ENCODE measurements at places on chromosomes 4 and X. TPM values are rescaled to one million over a fixed set of nuclear protein-coding genes. Genes with fewer than 3 reads are reported as not detected.

The HSFX2 gene
- total RNA-seq, result 0.76 TPM

The ANOS1 gene
- 0.33 TPM for total RNA-seq

DNA sequence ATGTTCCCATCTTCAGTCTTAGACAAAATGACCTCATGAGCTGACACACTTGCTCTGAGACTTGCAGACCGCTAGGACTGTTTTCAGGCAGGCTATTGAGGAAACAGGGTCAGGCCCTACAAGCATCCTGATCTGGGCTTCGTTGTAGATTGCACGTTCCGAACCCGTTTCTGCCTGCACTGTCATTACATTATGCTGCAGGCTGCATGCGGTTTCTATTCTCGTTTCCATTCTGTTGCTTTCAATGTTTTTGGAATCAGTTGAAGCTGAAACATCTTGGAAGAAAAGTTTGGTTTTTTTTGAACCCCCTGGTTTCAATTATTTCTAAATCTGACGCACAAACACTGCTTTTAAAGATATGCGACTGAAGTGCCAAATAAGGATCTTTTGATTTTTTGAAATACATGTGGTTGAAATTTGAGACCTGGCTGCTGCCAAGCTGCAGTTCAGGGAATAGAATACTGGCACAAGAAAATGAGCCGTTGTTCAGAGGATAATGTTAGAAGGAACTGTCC, 716.1 kb upstream of the INTU start:
- H3K4me3 ChIP-seq, result no peak overlapping the region
- H3K4me1 ChIP-seq, result no peaks in the 10 kb centered on the region
- H3K27ac ChIP-seq, result no peak overlapping the region
- DNase-seq, result no peak
- no peaks in the 10 kb centered on the region for H3K27me3 ChIP-seq
- H3K36me3 ChIP-seq, result no peaks in the 10 kb centered on the region

DNA sequence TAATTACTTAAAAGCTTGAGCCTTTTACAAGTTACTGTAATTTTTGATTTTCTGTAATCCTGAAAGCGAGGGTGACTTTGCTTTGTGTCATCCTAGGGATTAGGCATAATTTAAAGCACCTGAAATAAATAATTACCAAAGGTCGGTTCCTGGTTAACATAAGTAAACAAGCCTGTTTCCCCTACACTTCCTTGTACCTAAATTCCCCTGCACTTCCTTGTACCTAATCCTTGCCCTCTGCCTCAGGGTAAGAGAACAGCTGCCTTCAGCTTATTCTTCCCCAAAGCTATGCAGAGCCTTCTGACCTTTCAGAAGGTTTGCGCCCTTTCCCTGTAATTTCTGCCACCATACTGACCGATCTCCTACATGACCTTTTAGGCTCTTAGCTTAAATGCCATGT, 166.1 kb upstream of the PDE5A start:
- H3K4me1 ChIP-seq, result peaks cover 70% of the 10 kb centered on the region
- no peaks in the 10 kb centered on the region for H3K27me3 ChIP-seq
- peak overlapping the region; percentile 78 for H3K27ac ChIP-seq
- peak; percentile 2 for DNase-seq
- H3K4me3 ChIP-seq, result no peak overlapping the region

DNA sequence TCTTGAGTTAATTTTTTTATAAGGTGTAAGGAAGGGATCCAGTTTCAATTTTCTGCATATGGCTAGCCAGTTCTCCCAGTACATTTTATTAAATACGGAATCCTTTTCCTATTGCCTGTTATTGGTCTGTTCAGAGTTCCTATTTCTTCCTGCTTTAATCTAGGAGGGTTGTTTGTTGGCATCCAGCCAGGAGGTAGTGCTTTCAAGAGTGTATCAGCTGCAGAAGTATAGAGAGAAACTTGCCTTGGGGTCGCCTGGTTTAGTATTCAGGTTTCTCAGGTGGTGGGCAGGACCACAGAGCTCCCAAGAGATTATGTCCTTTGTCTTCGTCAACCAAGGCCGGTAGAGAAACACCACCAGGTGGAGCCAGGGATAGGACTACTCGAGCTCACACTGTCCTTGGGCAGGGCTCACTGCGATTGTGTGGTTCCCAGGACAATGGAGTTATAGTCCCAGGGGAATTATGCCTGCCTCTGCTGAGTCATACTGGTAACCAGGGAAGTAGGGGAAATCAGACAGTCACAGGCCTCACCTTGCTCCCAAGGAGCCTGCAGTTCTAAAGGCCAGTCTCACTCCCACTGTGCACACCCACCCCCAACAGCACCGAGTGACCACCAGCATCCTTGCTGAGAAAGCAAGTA, 168.1 kb downstream of the VSIG4 start:
- H3K4me3 ChIP-seq, result no peak overlapping the region
- peak; percentile 73 for DNase-seq
- H3K27me3 ChIP-seq, result no peaks in the 10 kb centered on the region
- H3K36me3 ChIP-seq, result no peaks in the 10 kb centered on the region

GRCh38 chrX:1874416-1874815, 259.6 kb downstream of the ASMT start:
- H3K4me3 ChIP-seq, result no peak overlapping the region
- H3K27ac ChIP-seq, result no peak overlapping the region
- no peaks in the 10 kb centered on the region for H3K36me3 ChIP-seq
- no peaks in the 10 kb centered on the region for H3K27me3 ChIP-seq
- H3K4me1 ChIP-seq, result no peaks in the 10 kb centered on the region
- no peak for DNase-seq

- no peak overlapping the region for H3K4me3 ChIP-seq
- no peaks in the 10 kb centered on the region for H3K27me3 ChIP-seq
- no peak overlapping the region for H3K27ac ChIP-seq
These were observed 382.6 kb upstream of the NOCT start for GRCh38 chr4:138632856-138633579.

DNA sequence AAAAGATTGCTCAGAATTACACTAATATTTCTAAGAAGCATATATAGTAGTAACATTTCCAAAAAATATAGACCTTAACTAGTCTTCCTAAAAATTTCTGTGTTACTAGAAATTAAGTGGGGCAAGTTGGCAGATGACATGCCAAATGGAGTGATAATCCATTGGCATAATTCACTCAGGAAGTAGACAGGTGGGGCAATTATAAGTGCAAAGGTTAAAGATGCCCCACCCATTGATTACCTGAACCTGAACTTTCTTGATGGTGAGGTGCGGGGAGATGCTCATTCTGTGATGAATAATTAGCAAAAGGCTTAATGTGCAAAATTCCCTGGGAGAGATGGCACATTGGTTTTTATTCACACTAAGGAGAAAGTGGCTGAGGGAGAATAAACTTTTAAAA, 145.8 kb upstream of the RASGEF1B start:
- no peaks in the 10 kb centered on the region for H3K27me3 ChIP-seq
- H3K27ac ChIP-seq, result no peak overlapping the region
- H3K36me3 ChIP-seq, result no peaks in the 10 kb centered on the region

DNA sequence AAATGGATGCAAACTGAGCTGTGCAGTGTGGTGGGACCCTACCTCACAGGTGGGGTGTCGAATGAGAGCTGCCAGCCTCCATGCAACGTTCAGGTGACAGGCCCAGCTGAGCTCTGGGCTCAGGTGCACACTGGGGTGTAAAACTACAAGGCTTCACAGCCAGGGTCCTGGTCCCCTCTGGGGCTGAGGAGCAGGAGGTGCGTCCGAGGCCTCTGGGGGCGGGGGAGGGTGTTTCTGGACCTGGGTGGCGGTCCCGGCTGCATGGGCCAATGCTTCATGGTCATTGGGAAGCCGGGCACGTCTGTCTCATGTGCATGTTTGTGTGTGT, 26.5 kb upstream of the SORCS2 start:
- no peak for DNase-seq
- H3K36me3 ChIP-seq, result no peaks in the 10 kb centered on the region
- H3K4me1 ChIP-seq, result no peaks in the 10 kb centered on the region
- peaks cover 79% of the 10 kb centered on the region for H3K27me3 ChIP-seq
- H3K4me3 ChIP-seq, result no peak overlapping the region

GRCh38 chr4:38740303-38740702, 42.5 kb downstream of the TLR10 start:
- DNase-seq, result no peak
- peaks cover 13% of the 10 kb centered on the region for H3K4me1 ChIP-seq
- H3K27ac ChIP-seq, result no peak overlapping the region
- no peaks in the 10 kb centered on the region for H3K36me3 ChIP-seq
- H3K27me3 ChIP-seq, result no peaks in the 10 kb centered on the region

GRCh38 chr4:3771164-3771809, 5.1 kb downstream of the ADRA2C start:
- peaks cover 12% of the 10 kb centered on the region for H3K27me3 ChIP-seq
- H3K4me3 ChIP-seq, result no peak overlapping the region
- no peak overlapping the region for H3K27ac ChIP-seq
- H3K4me1 ChIP-seq, result no peaks in the 10 kb centered on the region

DNA sequence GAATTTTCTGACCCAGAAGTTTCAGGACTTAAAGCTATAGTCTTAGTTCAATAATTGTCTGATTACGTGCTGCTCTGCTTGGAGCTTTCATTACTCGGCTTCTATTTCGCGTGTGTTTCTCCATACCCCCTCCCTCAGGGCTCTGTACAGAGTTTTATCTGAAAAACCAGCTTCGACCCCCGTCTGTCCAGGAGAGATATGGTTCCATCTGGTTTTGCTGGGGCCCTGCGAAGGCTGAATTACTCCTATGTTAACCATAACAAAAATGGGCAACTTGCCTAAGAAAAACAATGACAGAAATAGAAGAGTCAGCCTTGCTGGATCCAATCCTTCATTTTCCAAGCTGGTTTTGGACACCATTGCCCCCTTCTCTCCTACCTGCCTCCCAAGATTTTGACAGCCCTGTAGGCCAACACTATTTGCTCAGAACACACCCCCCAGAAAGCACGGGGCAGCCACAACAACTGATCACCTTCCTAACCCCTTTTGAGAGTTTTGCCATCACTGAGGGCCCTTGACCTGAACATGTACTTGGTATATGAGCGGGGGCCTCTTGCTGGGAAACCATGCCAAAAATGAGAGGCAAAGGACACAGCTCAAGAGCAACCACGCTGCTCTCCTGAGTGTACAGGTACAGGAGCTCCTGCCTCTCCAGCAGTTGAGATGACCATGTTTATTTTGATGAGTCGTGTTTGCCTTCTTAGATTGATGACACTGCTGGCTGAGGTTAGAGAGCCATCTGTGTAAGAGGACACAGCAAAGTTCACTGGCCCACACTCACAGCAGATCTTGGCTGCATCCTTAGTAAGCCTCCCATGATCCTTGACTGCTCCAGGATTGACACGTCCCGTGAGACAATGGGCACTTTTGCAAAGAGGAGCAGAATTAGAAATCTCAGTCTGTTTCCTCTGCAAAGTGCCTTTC, 36.2 kb upstream of the ATP6AP2 start:
- H3K27ac ChIP-seq, result no peak overlapping the region
- no peaks in the 10 kb centered on the region for H3K36me3 ChIP-seq
- H3K4me1 ChIP-seq, result no peaks in the 10 kb centered on the region
- H3K4me3 ChIP-seq, result no peak overlapping the region
- no peak for DNase-seq

DNA sequence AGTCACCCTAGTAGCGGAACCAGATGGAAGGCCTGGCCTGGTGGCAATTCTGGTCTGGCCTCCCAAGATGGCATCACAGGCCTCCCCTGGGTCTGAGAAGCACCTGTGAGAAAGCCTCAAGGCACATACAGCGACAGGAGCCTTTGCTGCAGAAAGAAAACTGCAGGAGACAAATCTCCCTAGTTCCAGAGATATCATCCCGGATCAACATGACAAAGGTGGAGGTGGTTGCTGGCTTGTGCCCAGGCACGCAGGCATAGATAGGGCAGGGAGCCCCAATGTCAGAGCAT, 93.6 kb downstream of the BCOR start:
- no peak for DNase-seq
- no peak overlapping the region for H3K27ac ChIP-seq
- H3K36me3 ChIP-seq, result no peaks in the 10 kb centered on the region

- H3K36me3 ChIP-seq, result peaks cover 14% of the 10 kb centered on the region
- H3K4me3 ChIP-seq, result no peak overlapping the region
- no peaks in the 10 kb centered on the region for H3K27me3 ChIP-seq
- no peak overlapping the region for H3K27ac ChIP-seq
- DNase-seq, result no peak
These were observed 13.1 kb upstream of the IDS start for GRCh38 chrX:149518236-149518635.

- H3K27ac ChIP-seq, result no peak overlapping the region
- H3K27me3 ChIP-seq, result peaks cover 17% of the 10 kb centered on the region
- no peaks in the 10 kb centered on the region for H3K36me3 ChIP-seq
- no peak for DNase-seq
- no peaks in the 10 kb centered on the region for H3K4me1 ChIP-seq
These were observed 29.9 kb downstream of the XG start for GRCh38 chrX:2781698-2782097.

DNA sequence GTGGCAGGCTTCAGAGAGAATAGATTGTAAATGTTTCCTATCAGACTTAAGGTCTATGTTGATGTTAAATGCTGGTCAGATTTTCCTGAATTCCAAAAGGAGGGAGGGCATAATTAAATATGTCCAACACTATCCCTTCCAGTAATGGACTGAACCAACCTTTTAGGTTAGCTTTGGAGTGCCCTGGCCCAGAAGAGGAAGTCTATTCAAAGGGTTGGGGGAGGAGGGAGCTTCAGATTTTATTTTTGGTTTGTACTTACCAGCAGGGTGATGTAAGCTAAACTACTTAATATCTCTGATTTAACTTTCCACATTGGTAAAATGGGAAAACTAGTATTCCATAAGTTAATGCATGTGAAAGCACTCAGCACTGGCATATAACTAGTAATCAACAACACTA, 91.1 kb downstream of the RBM46 start:
- no peaks in the 10 kb centered on the region for H3K36me3 ChIP-seq
- no peak for DNase-seq
- H3K27me3 ChIP-seq, result no peaks in the 10 kb centered on the region
- peaks cover 13% of the 10 kb centered on the region for H3K4me1 ChIP-seq
- no peak overlapping the region for H3K27ac ChIP-seq

DNA sequence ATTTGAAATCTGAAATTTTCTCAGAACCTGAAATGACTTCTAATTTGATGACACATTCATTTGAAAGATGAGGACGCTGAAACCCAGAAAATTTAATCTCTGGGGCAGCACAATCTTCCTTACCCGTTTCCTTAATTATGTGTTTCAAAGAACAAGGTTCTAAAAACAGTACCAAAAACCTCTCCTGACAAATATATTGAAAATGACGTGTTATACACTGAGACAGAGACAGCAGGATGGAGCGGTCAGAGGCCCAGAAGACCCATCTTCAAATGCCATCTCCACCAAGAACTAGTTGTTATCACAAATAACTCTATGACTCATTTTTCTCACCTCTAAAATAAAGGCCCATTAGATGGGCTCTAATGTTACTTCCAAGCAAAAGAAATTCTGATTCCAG, 177.3 kb downstream of the NSUN7 start:
- DNase-seq, result no peak
- H3K4me1 ChIP-seq, result no peaks in the 10 kb centered on the region
- H3K36me3 ChIP-seq, result peaks cover 4% of the 10 kb centered on the region
- H3K4me3 ChIP-seq, result no peak overlapping the region

GRCh38 chr4:185859111-185859510, 47.1 kb upstream of the SORBS2 start:
- H3K4me3 ChIP-seq, result no peak overlapping the region
- peak overlapping the region; percentile 31 for H3K27ac ChIP-seq
- no peaks in the 10 kb centered on the region for H3K36me3 ChIP-seq
- H3K4me1 ChIP-seq, result peaks cover 48% of the 10 kb centered on the region
- no peak for DNase-seq
